HFF-Myc (cell line): ENCODE measurements at places on chromosomes 4 and X.

DNA sequence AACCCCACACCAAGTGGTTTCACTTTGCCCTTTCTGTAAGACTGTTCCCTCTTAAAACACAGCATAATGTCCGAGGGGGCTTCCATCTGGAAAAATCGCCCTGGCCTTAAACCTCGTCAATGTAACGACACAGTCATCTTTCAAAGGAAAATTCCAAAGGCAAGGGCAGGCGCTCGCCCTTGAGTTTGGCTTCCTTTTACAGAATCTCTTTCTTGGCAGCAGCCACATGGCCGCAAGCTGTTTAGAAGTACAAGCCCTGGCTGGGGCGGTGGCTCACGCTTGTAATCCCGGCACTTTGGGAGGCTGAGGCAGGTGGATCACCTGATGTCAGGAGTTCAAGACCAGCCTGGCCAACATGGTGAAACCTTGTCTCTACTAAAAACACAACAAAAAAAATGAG lies 27.1 kb upstream of the GRPEL1 start:
- no peak for DNase-seq

DNA sequence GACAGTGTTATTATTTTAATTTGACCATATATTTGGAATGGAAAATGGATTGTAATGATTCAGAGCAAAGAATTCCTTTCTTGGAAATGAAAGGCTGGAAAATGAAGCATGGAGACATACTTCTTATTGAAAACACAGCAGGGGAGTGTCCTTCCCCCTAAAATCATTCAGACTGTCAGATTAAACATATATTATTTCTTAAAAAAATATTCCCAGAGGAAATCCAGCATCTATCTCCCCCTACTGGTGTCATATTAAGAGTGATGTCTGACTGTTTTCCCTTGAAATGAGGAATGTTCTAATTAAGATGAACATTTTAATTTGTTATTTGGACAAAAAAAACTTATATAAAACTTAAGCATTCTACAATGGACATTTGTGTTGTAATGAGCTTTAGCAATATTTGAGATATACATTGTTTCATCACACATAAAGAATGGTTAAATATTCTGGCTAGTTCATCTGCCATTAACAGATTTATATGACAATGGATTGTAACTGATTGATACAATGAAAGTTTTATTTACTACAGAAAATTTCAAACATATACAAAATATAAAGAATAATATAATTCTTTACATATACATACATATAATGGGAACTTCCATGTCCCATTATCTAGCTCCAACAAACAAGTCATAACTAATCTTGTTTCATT lies 264.6 kb downstream of the SPRY1 start:
- no peak for DNase-seq

DNA sequence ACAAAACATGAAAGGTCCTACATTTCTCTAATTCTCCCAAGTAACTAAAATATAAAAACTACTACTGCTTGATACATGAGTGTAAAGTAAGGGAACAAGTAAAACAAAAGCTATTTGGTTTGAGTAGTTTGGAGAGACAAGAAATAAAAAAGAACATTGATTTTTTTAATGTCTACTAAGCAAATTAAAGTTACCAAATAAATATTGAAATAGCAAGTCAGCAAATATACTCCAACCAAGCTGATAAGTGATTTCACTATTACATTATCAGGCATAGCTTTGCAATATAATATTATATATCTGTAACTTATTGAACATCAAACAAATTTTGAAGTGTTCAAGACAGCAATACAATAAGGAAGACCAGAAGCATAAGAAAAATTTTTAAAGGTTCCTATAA lies 60.3 kb downstream of the LCORL start:
- DNase-seq: no peak

GRCh38 chr4:94356444-94356843 lies 13.8 kb upstream of the HPGDS start:
- DNase-seq: no peak

DNA sequence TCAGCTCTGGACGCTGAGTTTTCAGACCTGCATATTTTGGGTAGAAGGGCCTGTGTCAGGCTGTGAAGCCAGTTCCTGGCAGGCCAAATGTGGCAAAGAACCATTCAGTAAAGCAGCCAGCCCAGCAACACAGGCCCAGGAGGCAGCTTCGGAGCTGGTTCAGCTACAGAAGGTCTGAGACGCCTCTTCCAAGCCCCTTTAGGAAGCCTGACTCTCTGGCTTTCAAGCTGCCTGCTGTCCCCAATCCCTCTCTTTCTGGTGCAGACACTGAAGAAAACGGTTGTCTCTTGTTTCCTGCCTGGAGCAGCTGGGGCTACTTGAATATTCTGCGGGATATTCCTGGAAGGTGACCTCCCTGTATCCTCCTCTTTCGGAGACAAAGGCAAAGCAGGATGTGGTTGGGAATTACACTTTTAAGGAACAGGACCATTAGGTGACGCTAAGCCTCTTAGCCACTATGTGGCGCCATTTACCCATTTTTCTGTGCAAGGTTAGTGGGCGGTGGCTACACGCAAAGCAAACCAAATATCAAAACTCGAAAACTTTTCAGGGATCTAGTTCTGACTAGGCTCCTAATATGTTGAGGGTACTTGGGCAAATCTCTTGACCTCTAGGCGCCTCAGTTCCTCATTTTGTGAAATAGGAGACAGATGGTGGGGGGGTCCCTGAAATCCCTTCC lies 47.2 kb upstream of the LAS1L start:
- no peak for DNase-seq

DNA sequence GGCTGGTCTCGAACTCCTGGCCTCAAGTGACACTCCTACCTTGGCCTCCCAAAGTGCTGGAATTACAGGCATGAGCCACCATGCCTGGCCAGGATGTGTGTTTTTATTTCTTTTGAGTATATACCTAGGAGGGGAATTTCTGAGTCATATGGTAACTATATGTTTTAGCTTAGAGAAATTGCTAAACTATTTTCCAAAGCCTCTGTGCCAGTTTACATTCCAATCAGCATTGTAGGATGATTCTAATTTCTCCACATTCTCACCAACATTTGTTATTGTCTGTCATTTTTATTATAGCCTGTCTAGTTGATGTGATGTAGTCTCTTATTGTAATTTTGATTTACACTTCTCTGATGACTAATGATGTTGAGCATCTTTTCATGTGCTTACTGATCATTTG lies 1576.0 kb downstream of the RPA4 start:
- no peak for DNase-seq

DNA sequence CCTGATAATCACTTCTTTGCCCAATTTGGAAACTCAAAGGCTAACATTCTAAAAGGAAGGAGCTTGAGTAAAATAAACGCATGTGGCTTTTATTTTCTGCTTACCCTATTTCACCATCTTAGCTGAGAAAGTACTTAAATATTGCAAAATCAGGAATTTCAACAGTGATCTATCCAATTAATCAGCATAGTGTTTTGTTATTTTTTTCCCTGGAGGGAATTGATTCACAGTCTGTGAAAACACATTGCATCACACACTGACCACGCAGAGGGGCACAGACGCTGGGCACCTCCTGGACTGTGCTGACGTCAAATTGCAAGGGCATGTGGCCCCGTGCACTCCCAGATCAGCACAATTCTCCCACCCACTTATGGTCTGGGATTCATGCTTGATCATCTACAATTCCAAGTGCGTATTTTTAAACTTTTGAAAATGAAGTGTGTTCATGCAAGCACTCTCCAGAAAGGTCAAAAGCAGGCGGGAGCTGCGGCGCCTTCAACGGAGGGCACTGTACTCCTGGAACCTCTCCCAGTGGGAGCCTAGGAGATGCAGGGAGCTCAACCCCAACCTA lies 320.6 kb upstream of the PPARGC1A start:
- no peak for DNase-seq

GRCh38 chrX:105752338-105752956 lies 69.9 kb upstream of the NRK start:
- no peak for DNase-seq

GRCh38 chrX:101303790-101304189 lies 12.7 kb upstream of the TAF7L start:
- no peak for DNase-seq

DNA sequence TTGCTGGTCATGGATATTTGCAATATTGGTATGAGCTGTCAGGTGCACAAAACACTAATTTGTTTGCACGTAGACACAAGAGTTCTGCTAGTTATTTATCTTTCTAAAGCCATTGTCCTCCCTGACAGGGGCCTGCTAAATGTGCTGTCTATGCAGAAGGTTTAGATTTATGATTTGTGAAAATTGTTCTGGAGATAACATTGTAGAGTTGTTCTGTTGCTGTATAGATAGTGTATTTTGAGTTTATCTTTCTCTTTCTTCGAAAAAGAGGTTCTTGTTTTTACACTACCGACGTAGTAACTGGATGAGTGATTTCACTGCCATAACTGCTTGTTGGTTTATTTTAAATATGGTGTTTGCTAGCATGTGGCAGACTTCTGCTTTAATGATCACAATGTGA lies 28.5 kb upstream of the FGG start:
- no peak for DNase-seq

- DNase-seq: no peak
Observed at GRCh38 chr4:77872723-77873445, 10.3 kb downstream of the MRPL1 start.

DNA sequence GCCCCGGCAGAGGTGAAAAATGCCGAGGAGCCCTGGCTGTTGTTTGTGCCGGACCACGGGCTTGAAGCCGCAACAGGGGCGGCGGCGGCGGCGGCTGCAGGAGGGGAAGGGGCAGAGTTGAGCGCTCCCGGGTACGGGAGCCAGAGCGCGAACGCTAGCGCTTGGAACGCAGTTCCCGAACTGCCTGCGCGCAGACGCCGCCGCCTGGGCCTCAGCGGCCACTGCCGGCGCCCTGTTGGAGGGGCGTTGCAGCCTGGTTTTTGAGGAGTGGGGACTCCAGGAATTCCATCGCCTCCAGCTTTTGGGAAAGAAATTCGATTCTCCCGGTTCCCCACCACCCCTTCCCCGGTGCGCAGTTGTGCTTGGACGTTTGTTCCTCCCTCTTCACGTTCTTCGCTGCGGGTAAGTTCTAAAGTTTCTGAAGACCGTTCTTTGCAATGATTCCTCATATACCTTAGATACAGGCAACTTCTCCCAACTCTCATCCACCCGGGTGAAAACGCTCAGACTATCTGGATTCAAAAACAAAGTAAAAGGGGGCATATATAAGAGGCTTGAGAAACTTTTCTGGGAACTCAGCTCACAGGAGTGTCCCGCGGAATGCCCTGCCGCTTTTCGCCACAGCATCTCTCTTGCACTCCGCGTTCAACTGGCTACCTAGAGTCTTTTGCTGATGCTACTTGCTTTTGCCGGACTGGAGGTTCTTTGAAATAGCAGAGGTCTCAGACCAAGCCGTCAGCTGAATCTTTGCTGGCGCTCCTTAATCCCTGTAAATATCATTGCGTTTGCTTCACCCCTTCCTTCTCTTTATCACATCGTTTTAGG lies 1.0 kb downstream of the FAT4 start:
- DNase-seq: no peak

DNA sequence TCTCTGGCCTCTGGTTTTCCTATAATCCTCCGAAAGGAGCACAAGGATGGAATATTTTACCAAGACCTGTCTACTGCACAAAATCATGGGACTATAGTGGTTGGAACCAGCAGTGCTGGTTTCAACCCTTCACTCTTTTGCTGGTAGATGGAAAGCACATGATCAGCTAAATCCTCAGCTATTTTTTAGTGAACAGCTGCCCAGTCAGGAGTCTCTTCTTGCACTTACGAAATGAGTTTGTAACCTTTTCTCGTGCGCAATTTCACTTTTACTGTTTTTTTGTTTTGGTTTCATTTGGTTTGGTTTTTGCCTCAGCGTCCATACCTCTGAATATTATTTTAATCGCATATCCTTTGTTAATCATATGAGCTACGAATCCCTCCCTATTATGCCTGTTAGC lies 418.5 kb upstream of the CPEB2 start:
- no peak for DNase-seq

DNA sequence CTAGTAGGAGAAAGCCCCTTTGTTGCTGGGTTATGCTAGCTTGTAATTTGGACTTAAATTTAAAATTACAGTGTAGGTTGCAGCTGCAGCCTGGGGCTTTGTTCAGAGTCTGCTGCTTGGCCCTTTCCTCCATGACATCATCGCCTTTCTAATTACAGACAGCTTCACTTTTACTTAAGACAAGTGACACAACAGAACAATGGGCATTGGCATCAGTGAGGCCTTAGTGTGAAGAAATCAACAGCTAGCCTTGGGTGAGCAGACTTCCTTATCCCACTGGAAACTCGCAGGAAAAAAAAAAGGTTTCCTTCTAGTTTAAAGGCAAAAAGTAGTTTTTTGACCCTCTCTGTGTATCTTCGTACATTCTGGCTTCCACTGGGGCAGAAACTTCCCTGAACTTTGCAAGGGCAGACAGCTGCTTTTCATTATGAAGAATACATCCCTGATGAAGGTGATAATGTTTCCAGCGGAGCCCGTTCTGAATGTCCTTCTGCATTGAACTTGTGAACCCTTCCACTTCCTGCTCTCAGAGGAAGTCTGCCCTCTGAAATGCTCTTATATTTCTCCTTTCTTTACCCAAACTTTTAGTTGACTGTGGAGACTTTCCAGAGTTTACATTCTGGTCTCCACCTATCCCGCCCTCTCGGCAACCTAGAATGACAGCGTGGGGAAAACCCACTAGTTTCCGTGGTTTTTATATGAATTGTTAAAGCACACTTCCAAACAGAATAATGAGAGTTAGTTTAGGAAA lies 123.2 kb upstream of the FAM9C start:
- DNase-seq: peak; percentile 21

GRCh38 chr4:7062816-7063215 lies 5.0 kb downstream of the GRPEL1 start:
- DNase-seq: no peak
